ENCODE measurements at places on chromosomes 16 and 17.

GRCh38 chr17:69218986-69219385 is 9.6 kb downstream of the ABCA10 start:
- no peak for DNase-seq

DNA sequence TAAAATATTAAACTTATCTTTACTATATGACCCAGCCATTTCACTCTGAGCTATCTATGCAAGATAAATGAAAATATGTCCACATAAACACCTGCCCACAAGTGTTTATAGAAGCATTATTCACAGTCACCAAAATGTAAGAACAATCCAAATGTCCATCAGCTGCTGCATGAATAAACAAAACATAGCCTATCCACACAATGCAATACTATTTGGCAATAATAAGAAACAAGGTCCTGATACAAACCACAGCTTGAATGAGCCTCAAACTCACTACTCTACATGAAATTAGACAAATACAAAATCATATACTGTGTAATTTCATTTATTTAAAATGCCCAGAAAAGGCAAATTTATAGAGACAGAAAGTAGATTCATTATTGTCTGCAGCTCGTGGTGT is 355.1 kb downstream of the CDH8 start:
- DNase-seq: peak; percentile 63

- DNase-seq: no peak
Measured at GRCh38 chr17:74332763-74333283, 6.8 kb downstream of the KIF19 start.

- no peak for DNase-seq
Measured at GRCh38 chr17:78628547-78629435, 51.6 kb upstream of the DNAH17 start.

DNA sequence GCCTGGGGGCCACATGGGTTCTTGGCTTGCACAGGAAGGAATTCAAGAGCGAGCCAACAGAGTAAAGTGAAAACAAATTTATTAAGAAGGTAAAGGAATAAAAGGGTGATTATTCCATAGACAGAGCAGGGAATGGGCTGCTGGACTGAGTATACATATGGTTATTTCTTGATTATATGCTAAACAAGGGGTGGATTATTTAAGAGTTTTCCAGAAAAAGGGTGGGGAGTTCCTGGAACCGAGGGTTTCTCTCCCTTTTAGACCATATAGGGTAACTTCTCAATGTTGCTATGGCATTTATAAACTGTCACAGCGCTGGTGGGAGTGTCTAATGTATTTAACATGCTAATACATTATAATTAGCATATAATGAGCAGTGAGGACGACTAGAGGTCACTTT is 2.0 kb downstream of the MMP2 start:
- no peak for DNase-seq

DNA sequence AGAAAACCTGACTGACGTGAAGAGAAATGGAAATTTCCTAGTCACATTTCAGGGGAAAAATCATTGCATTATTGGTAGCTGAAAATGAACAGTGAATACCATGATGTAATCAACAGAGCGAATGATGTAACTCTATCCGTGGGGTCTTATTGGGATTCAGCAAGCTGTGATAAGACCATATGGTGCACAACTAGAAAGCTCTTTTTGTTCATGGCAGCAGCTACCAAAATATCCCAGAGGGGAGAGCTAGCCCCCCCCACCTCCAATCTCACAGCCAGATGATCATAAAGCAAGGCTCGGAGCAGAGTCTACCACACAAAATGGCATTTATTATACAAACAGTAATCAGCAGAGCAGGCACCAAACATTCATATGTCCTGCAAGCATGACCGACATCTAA is 22.2 kb upstream of the DNAH17 start:
- DNase-seq: peak; percentile 7
